Substantia nigra (tissue), 51 donors: ENCODE measurements at places on chromosomes 1 and 21.
A peak's percentile ranks its signal among the peaks of the same experiment; 100 is the strongest.

- DNase-seq: no peak
Observed at GRCh38 chr1:3598051-3598491, 13.2 kb downstream of the MEGF6 start.

DNA sequence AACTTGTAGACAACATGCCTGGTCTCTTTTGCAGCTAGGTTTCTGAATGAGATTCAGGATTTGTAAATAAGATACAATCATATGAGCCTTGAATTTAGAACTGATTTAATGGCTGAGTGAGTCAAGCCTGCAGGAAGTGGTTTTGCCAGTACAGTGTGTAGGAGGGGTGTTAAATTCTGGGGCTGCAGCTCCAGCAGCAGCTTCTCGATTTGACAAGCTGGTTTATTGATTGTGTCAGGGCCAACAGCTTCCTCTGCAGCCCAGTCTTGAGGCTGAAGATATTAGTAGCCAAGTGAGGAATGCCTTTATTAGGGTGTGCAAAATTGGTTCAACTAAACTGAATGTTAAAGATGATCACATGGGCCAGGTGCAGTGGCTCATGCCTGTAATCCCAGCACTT, 11.5 kb upstream of the PLA2G5 start:
- DNase-seq: no peak

GRCh38 chr1:197440715-197441114, 172.7 kb downstream of the CRB1 start:
- no peak for DNase-seq

DNA sequence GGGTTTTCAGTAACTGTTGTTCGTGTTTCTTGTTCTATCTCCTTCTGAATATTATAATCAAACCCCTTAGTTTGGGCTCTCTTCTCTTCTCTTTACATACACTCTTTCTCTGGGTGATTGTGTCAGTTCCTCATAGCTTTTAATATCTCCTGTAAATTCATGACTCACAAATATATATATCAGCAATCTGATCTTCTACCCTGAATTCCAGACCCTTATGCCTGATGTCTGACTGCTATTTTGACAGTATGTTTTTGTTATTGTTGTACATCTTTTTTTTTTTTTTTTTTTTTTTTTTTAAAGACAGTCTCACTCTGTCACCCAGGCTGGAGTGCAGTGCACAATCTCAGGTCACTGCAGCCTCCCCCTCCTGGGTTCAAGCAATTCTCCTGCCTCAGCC, 70.8 kb upstream of the MPC2 start:
- DNase-seq: no peak

- no peak for DNase-seq
Observed at GRCh38 chr1:245606157-245606725, 451.5 kb downstream of the KIF26B start.

DNA sequence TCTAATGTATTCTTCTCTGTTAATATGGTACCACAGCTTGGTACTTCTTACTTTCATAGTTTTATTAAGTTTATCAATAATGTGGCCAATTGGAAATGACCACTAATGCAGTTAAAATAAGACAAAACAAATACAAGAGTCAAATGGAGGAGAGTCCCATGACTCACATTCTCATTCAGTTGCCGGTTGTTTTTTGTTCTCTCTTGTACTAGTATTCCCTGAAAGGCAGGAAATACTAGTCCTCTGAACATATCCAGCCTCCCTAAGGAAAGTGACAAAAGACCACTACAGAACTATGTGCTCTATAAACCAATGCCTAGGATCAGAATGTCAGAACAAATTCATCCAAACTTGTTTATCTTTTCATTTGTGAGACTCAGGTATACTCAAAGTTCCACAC, 165.2 kb upstream of the SAMSN1 start:
- DNase-seq: no peak

GRCh38 chr1:87144981-87145380, 183.7 kb upstream of the LMO4 start:
- no peak for DNase-seq

- DNase-seq: no peak
Observed at GRCh38 chr1:214337511-214337910, 56.6 kb downstream of the SMYD2 start.

GRCh38 chr1:156384007-156384406, 15.0 kb downstream of the RHBG start:
- DNase-seq: no peak

DNA sequence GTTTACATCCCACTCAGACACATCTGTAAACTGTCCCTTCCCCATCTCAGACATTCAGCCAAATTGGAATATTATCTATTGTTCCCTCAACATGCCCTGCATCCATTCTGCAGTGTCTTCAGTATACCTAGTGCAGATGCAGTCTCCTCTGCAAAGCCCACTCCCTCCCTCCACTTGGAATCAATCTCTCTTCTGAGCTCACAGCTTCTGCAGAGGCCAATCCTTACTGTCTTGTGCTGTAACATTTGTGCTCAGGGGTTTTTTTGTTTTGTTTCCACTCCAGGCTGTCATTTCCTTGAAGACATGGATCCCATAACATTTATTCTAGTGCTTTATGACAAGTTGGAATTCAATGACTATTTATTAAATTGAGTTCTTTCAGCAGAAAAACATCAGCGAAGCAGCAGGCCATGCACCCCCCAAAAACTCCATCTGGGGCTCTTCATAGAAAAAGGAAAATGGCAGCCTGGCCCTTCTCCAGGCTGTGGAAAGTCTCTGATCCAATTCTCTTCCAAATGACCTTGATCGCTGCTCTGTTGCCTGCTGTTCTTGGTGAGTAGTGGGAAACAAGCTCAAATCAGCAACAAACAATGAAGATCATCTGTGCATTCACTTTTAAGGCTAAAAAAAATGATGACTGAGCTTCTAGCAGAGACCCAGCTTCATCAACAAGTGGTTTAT, 8.7 kb downstream of the C4BPA start:
- DNase-seq: no peak

- peak; percentile 60 for DNase-seq
Observed at GRCh38 chr21:45555557-45556301, 13.5 kb upstream of the SLC19A1 start.

- no peak for DNase-seq
Observed at GRCh38 chr1:230631477-230631876, 10.8 kb upstream of the COG2 start.

DNA sequence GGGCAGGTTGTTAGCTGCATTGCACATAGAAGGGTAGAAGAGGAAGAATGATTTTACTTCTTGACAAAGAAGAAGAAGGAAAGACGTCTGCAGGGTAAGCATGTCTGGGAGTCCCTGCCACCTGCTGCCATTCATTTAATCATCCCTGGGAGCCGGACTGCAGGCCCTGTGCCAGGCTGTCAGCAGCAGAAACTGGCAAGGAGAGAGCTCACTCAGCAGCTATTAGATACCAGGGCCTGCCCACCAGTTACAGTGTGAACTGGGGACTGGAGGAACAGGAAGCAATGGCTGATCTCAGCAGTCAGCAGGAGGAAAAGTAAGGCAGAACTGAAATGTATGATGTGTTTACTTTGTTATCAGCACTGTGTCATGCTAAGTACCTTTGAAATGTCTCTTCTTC, 75.7 kb upstream of the C1orf87 start:
- no peak for DNase-seq

DNA sequence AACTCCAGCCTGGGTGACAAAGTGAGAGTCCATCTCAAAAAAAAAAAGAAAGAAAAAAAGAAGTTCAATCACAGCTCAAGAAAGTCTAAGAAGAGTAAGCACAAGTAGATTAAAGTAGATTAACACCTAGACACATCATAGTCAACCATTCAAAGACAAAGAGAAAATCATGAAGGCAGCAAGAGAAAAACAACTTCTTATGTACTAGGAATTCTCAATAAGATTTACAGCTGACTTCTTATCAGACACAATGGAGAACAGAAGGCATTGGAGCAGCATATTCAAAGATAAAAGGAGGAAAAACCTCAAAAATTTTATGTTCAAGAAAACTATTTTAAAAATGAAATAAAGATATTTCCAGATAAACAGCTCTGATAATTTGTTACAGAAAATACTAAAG, 147.3 kb downstream of the LBR start:
- no peak for DNase-seq

DNA sequence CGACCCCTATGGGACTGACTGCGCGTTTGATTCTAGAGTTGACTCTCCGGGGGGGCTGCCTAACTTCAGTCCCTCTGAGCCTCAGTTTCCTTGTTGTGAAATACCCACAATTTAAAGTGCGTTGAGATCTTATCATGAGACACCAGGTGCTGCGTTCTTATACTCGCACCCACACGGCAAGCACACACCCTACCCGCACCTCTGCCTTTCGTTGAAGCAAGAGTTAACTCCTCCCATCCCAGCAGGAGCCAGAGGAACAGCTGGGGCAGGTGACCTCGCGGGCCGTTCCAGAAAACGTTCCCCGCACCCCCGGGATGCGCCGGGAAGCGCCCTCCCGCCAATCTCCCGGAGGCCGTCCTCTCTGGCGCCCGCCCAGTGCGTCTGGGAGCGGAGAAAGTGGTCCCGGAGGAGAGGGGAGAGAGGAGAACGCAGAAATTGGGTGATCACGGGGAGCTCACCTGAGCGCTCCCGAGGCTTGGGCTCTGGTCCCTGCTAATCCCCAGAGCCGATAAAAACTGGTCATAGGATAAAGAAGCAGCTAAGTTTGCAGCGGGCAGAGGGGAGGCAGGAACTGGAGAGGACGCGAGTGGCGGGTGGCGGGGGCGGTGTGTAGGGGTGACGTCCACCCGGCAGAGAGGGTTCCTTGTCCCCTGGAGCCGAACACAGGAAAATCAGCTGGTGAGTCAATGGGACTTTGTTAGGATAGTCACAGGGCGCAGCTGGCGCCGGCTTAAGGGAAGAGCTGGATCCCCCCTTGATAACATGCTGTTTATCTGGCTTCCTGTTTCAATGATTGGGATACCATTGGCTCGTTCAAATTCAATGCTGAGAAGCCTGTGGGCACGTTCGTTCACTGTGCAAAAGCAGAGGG, 869 bp downstream of the NAV1 start:
- DNase-seq: peak; percentile 81
